ENCODE measurements at places on chromosomes 7 and 10.

- DNase-seq: no peak
Observed at GRCh38 chr7:158881731-158882130, 25.4 kb downstream of the DYNC2I1 start.

DNA sequence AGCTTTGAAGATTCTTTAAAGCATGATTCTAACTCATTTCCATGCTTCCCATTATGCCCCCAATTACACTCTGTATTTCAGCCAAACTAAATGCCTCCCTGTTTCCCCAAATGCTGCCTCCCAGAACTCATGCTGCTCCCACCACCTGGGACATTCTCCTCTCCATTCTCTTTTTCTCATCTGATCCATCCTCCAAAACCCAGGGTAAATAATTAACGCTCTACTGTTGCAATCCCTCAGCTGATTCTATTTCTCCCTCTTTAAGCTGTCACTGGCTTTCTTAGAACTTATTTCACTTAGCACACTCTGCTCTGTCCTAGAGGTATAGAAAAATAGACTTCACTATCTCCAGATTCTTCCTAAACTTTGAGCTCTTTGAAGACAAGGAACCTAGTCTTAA lies 104.7 kb downstream of the ICA1 start:
- no peak for DNase-seq

- DNase-seq: no peak
Observed at GRCh38 chr7:151498495-151498894, 21.2 kb downstream of the RHEB start.

DNA sequence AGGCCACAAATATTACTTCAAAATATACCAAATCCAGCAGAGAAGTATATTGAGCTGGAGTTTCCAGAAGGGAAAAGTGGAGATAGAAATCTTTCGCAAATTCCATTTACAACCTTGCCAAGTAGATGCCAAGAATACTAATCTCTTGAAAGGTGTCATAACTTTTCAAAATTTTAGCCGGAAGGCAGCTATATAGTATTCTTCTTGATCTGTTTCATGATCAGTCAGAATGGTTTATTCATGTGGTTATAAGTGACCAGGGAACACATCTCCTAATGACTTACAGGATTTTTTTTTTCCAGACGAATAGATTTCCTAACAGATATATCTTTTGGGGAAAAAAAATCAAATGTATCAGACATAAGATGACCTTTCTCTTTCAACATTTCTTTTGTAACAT lies 270.7 kb downstream of the TSPAN12 start:
- no peak for DNase-seq

- DNase-seq: no peak
Observed at GRCh38 chr7:138196971-138197896, 121.0 kb downstream of the AKR1D1 start.

DNA sequence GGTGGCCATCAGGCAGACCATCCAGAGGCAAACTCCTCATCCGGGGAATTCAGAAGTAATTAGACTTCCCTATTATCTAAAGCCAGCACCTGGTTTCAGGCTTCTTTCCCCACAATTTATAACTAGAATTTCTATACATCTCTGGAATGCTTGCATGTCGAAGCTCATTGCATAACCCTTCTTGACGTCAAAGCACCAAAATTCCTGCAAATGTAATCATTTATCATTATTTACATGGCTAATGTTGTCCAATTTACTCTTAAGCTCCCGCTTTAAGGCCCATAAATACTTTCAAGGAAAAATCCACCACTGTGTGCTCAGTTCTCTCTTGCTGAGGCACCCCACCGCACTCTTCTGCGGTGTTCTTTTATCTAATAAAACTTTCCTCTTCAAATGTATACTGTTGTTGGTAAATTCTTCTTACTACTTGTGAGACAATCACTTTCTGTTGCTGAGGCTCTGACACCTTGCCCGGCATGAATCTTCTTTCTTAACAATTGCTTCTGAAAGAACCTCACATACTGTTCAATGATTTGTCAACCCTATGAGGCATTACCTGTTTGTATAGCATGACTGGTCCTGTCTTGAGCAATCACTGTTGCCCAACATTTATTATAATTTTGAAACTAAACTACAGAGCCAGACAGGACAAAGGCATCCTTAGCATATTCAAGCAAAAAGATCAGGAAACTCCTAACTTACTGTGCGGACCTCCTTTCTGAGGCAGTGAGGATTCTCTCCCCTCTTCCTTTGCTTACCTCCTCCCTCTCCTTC lies 17.4 kb upstream of the GPR141 start:
- DNase-seq: no peak

GRCh38 chr10:13803566-13804554 lies 217.1 kb downstream of the PRPF18 start:
- DNase-seq: no peak

GRCh38 chr7:131095346-131095745 lies 232.3 kb upstream of the MKLN1 start:
- DNase-seq: no peak

- no peak for DNase-seq
Observed at GRCh38 chr10:28991333-28992270, 297.3 kb upstream of the LYZL1 start.

DNA sequence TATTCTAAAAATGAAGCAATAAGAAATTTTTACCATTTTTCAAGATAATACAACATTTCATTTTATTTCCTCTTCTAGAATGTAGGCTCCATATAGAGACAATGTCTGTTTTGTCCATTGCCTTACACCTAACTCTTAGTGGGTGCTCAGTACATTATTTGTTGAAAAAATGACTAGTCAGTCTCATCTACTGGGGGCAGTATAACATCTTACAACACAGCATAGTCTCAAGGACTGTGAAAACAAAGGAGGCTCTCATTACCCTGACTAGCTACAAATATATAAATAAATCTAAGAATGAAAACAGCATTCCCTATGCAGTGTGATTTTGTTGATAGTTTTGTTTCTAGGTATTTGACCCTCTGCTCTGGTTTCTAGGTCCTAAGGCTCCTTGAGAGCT lies 11.6 kb downstream of the CRPPA start:
- no peak for DNase-seq

DNA sequence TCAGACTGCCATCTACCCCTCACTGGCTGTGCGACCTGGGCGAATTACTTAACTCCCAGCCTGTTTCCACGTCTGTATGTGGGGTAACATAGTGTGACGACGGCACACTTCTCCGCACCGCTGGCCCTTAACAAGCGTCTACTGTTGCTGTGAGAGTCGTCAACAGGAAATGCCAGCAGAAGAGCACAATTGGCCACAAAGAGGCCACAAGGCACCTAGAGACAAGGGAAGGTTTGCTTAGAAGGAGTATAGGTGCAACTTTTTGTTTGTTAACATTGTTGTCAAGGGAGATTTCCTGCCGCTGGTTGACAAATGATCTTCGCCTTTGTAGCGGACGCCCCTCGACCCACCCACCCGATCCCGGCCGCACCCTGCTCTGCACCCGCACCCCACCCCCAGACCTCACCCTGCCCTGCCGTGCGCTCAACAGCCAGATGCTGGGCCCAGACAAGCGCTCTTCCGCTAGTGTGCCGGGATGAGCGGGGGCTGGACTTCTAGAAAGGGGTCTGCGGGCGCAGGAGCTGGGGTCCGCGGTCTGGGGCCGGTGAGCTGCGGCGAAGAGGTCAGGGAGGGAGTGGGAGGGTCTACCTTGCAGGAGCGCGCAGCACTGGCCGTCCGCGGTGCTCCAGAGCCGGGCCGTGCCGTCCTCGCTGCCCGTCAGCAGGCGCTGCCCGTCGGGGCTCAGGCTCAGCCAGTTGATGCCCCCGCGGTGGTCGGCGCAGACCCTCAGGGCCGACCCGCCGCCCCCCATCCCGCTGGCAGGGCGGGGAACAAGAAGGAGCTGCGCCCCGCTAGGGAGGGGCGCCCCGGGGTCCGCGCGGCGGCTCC lies 785 bp downstream of the WDR86 start:
- no peak for DNase-seq

DNA sequence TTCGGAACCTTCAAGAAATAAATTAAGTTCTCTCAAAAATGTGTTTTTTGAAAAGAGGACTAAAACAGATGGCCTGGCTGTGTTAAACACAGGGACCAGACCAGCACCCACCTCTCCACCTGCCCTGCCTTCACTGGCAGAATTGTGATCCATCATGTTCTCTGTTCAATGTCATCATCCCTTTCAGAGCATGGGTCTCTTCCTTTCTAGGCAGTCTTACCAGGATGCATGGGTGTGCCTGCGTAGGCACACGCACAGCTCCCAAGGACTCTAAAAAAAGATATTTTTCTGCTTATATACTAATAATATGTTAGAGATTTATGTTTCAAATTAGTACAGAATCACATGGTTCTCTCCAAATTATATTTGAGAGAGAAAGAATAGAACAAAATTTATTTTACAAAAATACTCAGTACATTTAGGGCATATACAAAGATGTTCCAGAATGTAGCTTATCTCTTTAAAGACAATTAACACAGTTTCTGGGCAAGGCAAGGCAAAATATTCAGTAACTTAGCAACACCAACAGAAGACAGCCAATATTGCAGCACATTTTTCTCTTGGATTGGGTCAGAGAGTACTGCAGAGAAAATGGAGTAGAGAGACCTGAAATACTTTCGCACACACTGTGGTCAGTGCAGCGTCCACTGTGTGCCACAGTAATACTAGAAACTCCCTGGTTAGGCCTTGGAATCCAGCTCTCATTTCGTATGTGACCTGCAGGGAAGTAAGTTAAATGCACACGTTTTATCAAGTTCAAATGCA lies 52.8 kb downstream of the EGFR start:
- no peak for DNase-seq

GRCh38 chr7:425794-426188 lies 93.9 kb downstream of the PDGFA start:
- no peak for DNase-seq

DNA sequence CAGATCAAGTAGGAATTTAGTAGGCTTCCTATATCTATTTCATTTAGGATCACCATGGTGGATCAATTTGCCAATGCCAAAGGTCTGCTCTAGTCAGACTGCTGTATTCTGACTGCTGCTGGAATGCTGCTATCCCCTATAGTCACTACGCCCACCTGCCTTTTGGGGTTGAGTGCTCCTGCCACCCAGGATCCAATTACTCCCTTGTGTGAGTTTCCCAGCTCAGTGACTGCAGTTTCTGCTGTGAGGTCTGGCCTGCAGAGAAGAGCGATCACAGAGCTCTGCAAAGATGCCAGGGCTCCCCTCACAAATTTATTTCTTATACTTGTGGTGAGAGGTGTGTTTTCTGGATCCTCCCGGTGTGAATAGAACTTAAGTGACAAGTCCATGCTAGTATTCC lies 88.1 kb upstream of the FOXI2 start:
- DNase-seq: no peak

DNA sequence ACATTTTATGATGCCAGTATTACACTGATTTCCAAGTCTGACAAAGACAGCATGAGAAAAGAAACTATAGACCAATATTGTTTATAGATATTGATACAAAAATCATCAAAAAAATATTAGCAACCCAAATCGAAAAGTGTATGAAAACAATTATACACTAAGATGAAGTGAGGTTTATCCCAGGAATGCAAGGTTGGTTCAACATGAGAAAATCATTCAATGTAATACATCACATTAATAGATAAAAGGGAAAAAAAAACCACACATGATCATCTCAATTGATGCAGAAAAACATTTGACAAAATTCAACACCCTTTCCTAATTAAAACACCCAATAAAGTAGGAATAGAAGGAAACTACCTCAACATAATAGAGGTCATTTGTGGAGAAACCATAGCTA lies 153.9 kb downstream of the DNAJC1 start:
- no peak for DNase-seq

GRCh38 chr7:14341200-14341775 lies 351.8 kb upstream of the ETV1 start:
- DNase-seq: no peak

- DNase-seq: no peak
Observed at GRCh38 chr7:1647961-1648672, 22.0 kb upstream of the ELFN1 start.

- no peak for DNase-seq
Observed at GRCh38 chr7:11753433-11753832, 78.6 kb downstream of the THSD7A start.

DNA sequence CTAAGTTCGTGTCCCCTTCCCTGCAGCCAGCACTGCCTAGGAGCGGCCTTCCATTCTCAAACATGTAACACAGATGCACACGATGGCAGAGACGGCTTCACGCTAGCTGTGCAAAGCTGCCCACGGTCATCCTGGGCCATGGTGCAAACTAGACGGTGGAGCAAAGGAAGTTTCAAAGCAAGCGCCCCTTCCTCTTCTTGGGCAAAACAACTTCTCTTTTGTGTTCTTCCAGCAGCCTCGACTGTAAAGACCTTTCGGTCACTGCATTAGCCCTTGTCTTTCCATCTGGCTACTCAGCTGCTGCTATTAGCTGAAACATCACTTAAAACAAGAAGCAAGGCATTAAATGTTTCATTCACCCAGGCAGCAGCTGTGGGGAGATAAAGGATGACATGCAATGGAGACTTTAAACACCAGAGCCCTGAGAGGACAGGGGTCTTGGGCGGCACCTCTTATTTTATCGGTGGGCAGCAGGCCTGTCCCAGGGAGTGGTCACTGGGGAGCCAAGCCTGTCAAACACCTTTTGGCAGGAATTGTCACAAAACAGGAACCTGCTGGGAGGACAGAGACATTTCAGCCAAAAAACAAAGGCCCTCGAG lies 214.8 kb downstream of the KLF6 start:
- no peak for DNase-seq

- DNase-seq: peak; percentile 25
Observed at GRCh38 chr7:95690367-95690947, 81.9 kb upstream of the DYNC1I1 start.

DNA sequence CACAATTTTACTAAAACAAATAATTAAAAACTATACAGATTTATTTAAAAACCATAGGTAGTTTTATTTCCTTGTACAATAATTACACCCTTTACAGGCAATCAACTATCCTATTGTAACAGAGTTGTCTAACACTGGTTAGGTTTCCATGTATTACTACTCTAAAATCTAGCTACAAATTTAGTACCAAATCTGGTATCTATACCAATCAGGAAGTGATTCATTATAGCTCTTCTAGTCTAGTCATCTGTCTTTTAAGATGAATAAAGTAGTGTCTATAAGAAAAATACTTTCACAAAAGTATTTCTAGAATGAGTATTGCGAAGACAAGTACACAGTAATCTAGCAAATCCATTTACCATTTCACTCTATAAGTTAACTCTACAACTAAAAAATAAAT lies 16.9 kb downstream of the ZNF800 start:
- no peak for DNase-seq

GRCh38 chr10:51604579-51604978 lies 94.8 kb downstream of the CSTF2T start:
- no peak for DNase-seq

- no peak for DNase-seq
Observed at GRCh38 chr7:22563032-22563501, 63.1 kb upstream of the STEAP1B start.

GRCh38 chr7:31633467-31633866 lies 53.5 kb upstream of the PPP1R17 start:
- no peak for DNase-seq

GRCh38 chr7:90262438-90262837 lies 17.5 kb downstream of the CFAP69 start:
- no peak for DNase-seq

Measured in GM06990 (cell line).